ENCODE measurements at places on chromosomes 1 and 21.

DNA sequence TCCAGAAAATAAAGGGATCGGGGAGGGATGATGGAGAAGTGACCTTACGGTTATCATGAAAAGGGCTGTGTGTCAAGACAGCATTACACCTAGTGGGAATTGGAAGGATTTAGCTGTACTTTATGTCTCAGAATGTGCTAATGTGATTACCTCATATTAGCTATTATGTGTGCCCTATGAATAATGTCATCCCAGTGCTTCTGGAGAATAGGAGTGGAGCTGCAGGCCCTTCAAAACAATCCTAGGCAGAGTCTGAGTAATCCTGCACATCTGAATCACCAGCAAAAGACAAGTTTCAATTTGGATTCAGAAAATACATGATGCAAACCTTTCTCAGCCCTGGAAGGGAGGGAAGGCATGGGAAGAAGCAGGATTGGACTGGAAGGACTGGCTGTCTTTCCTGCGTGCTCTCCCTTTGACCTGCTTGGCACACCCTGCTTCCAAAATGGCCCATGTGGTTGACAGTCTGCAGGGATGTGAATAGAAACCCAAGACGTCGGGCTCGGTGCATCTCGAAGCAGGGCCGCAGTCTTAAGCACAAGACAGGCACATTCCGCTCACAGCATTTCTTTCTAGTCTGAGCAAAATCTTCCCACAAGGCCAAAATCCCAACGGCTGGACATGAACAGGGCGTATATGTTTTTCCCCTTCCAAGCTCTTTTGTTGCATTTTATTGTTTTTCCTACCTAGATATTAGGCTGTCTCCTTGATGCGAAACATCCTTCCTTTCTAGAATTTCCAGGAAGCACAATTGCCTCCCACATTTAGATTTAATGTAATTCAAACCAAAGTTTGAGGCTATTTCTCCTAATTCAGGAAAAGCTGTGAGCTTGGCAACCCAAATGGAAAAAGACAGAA is 54.3 kb upstream of the TARBP1 start:
- no peak for DNase-seq

- no peak for DNase-seq
Measured at GRCh38 chr1:59685666-59686065, 129.1 kb upstream of the HOOK1 start.

GRCh38 chr1:38608202-38608864 is 251.2 kb downstream of the RRAGC start:
- DNase-seq = no peak

DNA sequence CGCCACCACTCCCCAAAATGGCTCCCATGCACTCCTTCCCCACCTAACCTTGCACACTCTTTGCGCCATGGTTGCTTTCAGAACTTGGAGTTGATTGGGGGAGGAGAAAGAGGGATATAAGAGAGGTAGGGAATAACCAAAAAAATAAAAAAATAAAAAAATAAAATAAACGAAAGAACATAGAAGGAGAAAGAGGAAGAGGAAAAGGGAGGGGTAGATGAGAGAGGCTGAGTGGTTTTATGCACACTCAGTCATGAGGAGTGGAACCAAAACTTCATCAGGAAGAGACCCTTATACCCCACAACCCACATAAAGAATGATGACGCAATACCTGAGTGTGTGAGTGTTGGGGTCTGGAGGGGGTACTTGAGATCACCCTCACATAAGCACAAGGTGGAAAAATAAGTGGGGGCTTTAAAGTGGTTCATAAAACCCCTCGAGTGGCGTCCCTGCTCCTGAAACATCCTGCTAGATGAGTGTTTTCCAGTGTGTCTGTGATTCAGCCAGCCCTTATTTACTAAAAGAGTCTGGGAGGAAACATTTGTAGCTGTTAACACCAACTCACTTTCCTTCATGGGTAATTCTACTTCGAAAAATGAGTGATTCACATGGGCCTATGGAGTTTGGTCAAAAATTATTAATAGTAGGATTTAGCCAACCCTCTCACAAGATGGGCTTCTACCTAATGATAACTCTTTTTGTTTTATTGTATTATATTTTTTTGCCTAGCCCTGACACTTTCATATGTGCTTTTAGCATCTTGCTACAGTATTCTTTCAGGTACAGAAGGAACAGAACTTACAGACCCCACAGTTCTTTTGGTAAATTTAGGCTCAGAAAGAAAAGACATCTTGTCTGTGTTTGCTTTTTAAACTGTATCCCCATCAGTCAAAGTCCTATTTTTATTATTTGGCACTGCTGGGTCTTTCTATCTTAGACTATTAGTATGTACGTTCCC is 5.2 kb downstream of the SLAMF1 start:
- no peak for DNase-seq

- peak; percentile 29 for DNase-seq
Measured at GRCh38 chr1:70486676-70487458, 75.8 kb downstream of the CTH start.

DNA sequence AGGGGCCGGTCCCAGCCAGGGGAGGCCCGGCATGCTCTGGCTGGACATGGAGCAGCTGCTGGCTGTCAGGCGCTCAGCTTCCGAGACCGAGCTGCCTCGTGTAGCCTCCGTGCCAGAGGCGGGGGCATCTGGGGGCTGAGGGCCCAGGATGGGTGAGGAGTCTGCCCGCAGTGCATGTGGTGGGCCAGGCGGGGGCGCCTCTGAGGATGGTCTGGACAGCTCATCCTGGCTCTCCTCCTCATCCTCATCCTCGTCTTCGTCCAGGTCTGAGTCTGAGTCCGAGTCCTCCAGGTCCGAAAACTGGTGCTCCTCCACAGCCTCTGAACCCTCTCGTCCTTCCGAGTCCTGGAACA is 28.9 kb upstream of the EDN2 start:
- DNase-seq = no peak

DNA sequence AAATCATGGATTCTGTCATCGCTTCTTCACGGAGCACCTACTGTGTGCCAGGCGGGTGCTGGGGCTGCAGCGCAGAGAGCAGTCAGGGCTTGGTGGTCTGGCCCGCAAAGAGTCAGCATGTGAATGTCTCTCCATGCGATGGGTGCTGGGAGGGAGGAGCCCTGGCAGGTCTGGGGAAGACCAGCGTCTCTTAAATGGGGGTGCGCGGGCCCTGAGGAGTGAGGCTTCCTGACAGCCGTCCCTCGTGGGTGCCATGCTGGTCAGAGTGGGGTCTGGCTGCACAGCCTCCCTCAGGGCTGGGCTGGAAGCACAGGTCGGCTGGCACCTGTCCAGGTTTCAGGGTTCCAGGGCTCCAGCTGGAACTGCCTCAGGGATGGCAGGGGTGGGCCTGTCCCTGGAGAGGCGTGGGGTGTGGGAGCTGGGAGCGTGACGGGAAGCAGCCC is 18.5 kb downstream of the TP73 start:
- DNase-seq = no peak

DNA sequence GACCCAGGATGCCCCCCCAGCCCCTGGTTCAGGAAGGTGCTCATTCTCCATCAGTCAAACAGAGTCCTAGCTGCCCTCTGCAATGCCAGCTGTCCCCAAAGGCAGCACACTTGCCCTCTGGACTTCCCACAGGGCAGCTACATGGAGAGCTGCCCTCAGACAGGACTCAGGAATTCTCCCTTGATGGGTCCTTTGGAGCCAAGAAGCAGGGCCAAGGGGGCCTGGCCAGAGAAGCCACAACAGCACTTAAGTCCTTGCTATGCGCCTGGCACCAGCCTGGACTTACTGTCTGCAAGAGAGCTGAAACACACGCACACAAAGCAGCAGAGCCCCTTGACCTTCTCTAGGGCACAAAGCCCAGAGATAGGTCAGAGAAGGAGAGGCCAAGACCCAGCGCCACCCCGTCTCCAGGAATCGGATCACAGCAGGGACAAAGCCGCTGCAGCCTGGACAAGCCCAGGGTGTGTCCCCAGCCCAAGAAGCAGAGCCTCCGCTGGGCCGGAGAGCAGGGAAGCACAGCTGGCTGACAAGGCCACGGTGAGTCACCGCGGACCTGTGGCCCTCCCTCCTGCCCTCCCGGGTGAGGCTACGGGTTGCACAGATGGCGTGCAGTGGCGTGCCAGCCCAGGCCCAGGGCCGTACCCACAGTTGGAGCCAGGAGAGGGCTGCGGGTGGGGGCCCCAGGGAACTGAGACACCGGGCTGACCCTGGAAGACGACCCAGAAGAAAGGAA is 1.7 kb downstream of the WNT9A start:
- peak; percentile 75 for DNase-seq

- DNase-seq = no peak
Measured at GRCh38 chr1:202798260-202798659, 10.0 kb downstream of the KDM5B start.

DNA sequence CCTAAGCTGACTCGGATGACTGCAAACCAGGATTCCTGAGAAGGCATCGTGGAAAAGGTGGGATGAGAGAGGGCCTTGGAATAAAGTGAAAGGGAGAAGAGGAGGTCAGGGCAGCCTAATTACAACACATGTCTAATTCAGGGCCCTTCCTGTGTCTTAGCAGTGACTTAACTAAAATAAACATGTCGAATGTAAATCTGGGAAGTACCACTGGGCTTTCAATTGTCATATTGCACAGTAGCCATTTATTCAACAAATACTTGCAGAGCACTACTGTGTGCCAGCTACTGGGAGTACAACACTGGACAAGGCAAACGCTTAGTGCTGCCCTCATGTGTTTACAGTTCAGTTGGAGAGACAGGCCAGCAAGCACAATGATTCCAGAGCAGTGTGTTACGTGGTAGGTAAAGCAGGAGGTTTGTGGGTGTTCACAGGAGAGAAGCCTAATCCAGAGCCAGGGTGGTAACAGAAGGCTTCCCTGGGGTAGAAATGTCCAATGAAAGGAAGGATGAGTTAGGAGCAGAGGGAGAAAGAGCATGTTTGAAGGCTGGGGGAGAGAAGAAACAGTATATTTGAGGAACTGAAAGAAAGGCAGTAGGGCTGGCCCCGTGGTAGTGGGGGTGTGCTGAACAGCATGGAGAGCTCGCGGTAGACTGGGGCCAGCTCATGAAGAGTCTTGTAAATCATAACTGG is 38.0 kb upstream of the RASAL2 start:
- DNase-seq = no peak

- DNase-seq = no peak
Measured at GRCh38 chr1:183470147-183470960, 1.9 kb upstream of the SMG7 start.

DNA sequence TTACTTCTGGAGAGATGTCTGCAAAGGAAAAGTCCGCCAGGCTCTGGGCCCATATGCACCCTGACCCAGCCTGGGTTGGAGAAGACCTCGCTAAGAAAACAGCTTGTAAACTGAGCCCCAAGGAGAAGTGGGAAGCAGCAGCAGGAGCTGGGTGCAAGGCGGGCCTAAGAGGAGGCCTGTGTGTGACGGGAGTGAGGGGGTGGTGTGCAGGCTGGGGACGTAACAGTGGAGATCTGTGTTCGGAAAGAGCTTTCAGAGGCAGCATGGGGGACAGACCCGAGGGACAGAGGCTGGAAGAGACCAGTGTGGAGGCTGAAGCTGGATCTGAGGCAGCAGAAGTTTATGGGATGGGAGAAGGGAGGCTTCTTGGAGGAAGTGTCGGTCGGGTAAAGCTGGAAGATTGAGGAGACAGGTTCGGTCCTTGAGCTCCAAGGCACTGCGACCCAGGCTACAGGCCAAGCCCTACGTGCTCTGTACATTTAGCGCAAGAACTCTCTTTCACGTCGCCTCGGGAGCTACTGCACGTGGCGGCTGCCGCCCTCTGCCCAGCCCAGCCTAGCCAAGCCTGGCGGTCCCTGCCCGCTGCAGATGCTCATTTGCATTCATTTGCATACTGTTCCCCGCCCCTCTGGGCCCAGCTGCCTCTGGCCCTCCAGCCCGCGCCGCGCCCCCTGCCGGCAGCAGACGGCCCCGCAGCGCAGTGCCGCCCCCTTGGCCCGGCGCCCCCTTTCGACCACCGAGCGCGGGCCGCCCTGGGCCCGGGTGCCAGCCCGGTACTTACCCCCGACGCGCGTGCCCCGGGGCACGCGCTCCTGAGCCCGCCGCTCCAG is 6.3 kb downstream of the HPCA start:
- no peak for DNase-seq

DNA sequence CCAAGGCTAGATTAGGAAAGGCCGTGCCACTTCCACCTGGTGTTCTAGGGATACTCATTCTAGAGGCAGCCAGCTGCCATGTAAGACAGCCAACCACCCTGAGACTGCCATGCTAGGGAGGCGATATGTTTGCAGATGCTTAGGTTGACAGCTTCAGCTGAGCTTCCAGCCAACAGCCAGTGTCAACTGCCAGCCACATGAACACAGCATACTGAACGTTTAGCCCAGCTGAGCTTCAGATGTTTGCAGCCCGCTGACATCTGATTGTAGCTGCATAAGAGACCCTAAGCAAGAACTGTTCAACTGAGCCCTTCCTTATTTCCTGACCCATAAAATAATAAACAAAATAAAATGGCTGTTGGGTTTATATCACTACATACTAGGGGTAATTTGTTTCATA is 5.0 kb upstream of the KCNC4 start:
- DNase-seq = no peak

DNA sequence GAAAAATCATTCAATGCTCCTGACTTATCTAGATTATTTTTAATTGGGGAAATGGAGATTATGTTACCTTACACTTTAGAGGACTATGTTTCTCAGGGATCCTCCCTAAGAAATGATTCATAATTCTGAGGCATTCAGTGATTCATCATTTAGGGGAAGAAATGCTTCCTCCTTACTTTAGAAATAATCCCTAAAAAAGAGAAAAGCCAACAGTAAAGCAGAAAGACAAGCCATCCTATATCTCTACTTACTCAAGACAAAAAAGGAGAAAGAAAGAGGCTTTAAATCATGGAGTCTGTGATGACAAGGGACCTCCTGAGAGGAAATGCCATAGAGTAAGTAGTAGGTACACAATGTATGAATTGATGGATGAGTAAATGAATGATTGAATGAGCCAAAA is 137.0 kb downstream of the BRINP2 start:
- no peak for DNase-seq

DNA sequence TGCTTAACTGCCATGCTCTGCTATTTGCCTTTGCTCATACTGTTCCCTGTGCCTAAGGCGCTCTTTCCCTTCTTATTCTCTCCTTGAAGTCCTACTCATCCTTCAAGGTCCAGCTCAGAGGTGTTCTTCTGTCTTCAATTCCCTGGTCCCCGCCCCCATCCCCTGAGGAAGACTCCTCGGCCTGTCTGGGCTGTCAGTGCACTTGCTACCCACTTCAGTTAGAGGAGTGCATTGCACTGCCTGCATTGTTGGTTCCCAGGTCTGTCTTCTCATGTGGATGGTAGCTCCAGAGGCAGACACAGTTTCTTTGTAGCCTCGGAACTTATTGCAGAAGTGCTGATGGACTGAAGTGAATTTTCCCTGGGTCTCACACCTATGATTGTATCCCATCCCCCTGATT is 194.0 kb downstream of the C1orf94 start:
- DNase-seq = no peak

- DNase-seq = no peak
Measured at GRCh38 chr21:23986214-23986613, 1621.1 kb downstream of the MRPL39 start.

- no peak for DNase-seq
Measured at GRCh38 chr1:10470043-10470442, 2.3 kb downstream of the DFFA start.

GRCh38 chr1:238161955-238162354 is 271.2 kb upstream of the ZP4 start:
- no peak for DNase-seq

GRCh38 chr1:7007902-7008301 is 222.6 kb downstream of the CAMTA1 start:
- DNase-seq = no peak

Data from smooth muscle cell of the brain vasculature (primary cell).